ENCODE measurements at places on chromosomes 16 and 17.

DNA sequence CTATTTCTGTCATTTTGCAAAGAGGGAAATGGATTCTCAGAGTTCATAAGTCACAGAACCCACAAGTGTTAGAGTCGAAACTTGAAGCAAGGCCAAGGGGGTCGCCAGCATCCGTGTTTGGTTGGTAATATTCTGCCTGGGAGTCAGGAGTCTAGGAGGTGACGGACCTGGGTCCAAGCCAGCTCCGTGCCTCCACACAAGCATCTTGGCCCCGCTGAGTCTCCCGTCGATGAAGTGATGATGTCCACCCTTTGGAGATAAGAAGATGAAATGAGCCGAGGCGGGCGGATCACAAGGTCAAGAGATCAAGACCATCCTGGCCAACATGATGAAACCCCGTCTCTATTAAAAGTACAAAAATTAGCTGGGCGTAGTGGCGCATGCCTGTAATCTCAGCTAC is 53.2 kb upstream of the TNRC6C start:
- DNase-seq, result no peak

- DNase-seq, result no peak
These were observed 22.1 kb downstream of the MLYCD start for GRCh38 chr16:83920894-83921491.

GRCh38 chr16:4081047-4081446 is 35.2 kb downstream of the ADCY9 start:
- DNase-seq, result no peak

- DNase-seq, result no peak
These were observed 423.5 kb downstream of the MAF start for GRCh38 chr16:79177018-79177417.

GRCh38 chr16:60642956-60643355 is 1393.3 kb downstream of the CDH8 start:
- DNase-seq, result no peak

DNA sequence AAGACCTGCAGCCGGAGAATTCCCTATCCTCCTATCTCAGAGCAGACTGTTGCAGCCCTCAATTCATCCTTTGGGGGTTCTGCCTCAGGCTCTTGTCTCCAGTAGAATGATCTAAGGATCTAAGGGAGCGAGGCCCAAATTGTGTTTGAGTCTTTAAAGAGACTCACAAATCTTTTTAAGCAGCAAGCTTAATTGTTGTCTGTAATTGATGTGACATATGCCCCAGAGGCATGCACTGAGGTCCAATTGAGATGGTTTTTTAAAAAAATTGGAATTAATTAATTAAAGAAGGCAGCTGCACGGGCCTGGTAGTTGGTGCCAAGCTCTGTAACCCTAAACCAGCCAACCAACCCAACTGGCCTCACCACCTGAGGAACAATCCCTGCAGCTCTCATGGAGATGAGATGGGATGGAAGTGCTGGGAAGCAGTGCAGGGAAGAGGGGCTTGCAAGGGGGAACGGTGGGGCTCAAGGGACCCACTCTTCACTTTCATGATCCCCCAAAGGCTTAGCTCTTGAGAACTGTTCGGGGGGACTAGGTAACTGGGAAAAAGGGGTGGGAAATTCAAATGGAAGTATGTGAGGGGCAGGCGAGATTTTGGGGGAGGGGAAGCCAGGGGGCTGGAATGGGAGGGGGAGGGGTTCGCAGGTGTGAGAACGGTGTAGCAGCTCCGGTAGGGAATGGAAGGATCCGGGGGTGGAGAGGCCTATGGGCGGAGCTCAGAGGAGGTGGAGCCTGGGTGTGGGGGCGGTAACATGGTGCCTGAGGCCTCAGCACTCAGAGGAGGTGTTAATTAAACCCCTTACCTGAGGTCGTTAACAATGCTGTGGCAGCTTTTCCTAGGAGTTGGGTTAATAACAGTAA is 9.2 kb upstream of the ZNF652 start:
- no peak for DNase-seq

DNA sequence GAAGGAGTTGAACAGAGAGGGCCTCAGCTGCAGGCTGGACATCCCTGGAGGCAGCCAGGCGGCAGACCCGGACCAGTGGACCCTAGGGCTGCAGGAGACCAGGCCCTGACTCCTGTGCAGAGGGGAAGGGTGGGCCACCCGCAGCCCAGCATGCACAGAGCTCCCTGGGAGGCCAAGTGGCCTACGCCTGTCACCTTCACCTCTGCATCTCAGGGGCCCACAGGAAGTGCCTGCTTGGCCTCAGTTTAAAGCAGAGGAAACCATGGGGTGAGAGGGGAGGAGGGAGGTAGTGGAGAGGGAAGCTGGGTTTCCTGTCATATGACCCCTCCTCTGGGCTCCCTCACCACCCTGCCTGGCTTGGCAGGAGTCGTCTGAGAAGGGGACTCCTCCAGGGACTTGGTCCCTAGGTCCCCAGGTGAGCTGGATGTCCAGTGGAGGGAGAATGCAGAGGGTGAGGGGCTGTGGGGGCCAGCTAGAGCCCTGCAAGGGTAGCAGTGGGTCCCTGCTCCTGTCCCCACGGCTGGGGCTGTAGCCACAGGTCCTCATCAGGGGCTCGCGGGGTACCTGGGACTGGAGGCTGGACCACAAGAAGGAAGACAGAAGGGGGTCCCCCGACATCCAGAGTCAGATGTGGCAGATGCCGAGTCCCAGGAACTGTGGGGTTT is at the start of gene TMC8:
TMC8 (plus strand) TSS at position 335 of the 665 bp plus-strand sequence. CDS start 818 bp downstream, outside the sequence.
- no peak for DNase-seq

- no peak for DNase-seq
These were observed 7.7 kb downstream of the CDH5 start for GRCh38 chr16:66374176-66374575.

All from SW 1271 (cell line).